ENCODE measurements at places on chromosomes 13 and 19.

DNA sequence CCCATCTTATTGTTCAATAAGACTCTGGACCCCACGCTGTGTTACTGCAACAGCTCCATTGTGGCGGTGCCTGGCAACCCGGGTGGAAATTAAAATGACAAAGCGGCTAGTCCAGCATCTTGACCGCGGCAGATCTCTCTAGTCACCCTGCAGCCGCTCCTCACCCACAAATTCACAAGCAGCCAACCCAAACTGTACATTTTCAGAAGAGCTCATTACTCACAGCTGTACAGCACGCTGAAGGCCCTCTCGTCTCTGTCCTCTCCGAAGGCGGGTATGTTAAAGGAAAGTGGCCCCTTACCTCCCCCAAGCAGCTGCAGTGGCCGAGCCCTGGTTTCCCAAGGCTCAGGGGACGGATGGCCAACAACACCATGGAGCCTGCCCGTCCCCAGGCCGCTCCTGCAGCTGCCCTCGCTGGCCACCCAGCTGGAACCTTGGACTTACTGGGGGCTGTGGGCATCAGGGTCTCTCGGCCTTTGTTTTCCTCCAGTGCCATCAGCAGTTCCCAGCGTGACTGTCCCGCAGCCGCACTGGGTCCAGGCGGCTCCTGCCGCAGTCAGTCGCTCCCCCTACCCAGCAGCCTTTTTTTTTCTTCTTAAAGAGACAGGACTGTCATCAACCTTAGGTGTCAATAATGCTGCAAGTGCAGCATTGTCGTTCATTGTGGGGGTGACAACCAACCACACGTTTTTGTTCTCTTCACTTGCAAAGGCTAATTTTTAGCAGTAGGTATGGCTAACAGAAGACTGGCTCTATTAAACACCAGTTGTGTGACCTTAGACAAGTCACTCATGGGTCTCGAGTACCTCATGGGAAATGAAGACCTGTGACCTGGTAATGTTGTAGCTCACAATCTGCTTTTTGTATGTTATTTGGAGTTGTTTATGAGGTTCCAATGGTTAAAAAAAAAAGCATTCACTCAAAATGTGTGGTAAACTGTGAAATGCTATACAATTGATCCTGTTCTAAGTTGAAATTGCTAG is at the start of gene SACS:
Gene SACS (minus strand): TSS at position 532 of the 983 bp plus-strand sequence. CDS start 22,463 bp downstream, outside the sequence.
- DNase-seq, result peak; percentile 55

- no peak for DNase-seq
Observed at GRCh38 chr19:40217027-40217810, 965 bp downstream of the TTC9B start.

GRCh38 chr13:108086678-108087077 is 128.7 kb downstream of the LIG4 start:
- peak; percentile 20 for DNase-seq

DNA sequence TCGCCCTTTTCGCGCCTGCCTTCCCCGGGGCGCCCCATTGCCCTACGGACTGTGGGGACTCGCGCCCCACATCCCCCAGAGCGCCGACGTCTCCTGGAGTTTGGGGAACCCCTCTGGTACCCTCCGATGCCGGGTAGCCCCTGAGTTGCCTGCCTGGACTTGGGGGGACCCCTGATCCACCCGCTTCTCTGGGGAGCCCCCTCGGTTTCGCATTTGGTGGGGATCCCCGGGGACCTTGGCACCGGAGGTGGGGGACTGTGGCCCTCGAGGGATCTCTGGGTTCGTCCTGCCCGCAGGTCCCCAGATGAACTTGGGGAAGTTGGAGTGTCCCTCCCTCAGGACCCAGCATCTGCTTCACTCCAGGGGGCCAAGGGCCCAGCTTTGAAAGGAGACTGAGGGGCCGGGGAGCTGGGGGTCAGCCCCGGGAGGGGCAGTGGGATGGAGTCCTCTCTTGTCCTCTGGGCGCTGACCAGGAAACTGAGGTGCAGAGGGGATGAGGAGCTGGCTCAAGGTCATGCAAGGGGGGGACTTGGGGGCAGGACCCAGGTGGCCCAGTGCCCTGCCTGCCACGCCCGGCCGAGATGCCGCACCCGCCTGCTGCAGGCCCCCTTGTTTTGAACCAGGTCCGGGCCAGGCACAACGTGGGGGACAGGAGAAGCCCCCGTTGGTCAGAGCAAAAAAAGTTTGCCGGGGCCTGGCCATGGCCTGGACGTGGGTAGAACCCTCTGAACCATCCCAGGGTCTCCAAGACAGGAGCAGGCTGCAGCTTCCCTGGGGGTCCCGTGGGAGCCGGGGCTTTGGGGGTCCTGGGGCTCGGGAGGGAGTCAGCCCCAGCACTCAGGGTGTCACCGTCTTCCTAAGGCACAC is 1.0 kb downstream of the EFNA2 start:
- no peak for DNase-seq

GRCh38 chr13:20168396-20168795 is 7.5 kb upstream of the GJA3 start:
- DNase-seq, result no peak

GRCh38 chr19:40588926-40589569 is 12.1 kb upstream of the LTBP4 start:
- no peak for DNase-seq

GRCh38 chr19:17703824-17704463 is 15.3 kb upstream of the MAP1S start:
- peak; percentile 70 for DNase-seq

DNA sequence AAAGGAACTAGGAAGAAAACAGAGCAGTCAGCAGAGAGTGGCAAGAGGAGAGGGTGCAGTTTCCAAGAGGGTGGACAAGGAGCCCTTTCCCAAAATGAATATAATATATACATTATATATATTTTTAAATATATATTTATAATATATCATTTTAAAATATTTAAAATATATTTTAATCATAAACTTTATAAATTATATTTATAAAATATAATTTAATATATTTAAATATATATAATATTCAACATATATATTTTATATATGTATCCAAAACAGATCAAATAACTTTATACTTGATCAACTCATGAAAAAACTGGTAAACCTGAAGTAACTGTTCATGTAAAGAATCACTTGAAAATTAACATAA is 328.6 kb downstream of the MYO16 start:
- no peak for DNase-seq

- DNase-seq, result no peak
Observed at GRCh38 chr19:36819130-36819630, 19.0 kb downstream of the ZNF790 start.

DNA sequence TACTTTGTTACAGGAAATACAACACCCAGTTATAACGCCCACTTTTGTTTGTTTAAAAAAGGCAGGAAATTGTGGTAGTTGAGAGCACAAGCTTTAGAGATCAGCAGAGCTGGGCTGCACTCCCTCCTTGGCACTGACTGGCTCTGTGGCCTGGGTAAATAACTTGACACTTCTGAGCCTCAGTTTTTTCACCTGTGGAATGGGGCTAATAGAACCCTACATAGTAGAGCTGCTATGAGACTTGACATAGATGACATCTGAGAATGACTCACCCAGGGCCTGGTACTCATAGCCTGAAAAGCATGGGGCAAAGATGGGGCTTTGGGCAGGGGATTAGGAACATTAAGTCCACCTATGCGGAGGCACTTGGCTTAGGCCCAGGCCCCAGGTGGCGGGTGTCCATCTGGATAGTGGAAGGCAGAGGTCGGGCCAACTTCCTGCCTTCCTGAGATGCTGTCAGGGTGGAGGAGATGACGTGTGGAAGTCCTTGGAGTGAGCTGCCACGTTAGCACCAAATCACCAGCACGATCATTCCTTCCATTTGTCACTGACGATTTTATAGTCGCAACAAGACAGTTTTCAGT is 159.1 kb downstream of the KATNAL1 start:
- no peak for DNase-seq

- peak; percentile 71 for DNase-seq
Observed at GRCh38 chr19:54179921-54180461, 7.0 kb upstream of the TMC4 start.

DNA sequence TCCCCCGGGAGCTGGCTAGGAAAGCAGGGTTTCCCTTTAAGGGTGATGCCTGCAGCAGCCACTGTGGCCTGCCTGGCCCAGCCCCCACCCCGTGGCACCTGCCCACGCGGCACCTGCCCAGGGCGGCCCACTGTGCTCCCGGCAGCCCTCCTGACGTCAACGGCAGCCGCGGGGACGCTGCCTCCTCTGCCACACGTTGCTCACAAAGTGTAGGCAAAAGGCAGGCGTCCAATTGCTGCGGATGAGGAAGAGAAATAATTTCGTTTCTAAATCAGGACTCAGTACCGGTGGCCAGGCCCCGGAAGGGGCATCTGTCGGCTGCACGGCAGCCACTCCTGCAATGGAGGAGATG is 122.3 kb downstream of the URI1 start:
- DNase-seq, result no peak

Data from iris pigment epithelial cell (primary cell).